Panc1 (cell line): ENCODE measurements at places on chromosomes 16 and 17. TPM values are rescaled to one million over a fixed set of nuclear protein-coding genes. Genes with fewer than 3 reads are reported as not detected.

- no peak for DNase-seq
Measured at GRCh38 chr17:61353615-61354014, 46.0 kb upstream of the TBX2 start.

DNA sequence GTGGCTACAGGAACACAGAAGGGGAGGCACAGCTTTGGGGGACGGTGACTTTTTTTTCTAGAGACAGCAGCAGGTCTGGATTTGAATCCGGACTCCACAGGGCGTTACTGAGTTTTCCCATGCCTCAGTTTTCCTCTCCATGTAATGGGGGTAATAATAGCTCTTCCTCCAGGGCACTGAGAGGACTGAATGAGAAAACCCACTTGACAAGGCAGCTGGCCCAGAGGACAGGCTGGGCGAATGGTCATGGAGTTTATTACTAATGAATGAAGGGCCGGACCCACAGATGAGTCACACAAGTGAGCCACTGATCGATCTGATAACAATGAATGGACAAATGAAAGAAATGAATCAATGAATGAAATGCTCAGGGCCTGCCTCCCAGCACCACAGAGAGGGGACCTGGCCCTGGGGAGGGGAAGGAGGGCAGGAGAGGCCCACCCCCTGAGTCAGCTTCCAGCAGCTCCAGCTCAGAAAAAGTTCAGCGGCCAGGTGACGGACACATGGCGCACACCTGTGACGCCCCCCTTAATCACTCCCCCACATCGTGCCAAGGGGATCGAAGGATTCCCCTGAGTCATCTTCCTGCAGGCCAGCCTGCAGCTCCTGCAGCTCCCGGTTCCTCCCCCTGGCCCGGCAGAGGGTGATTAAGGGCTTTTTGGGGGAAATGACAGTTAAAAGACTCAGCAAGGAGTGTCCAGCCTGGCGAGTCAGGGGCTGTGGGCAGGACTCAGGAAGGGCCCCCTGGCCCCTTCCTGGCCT, 54.3 kb downstream of the SOCS1 start:
- peak; percentile 53 for DNase-seq

DNA sequence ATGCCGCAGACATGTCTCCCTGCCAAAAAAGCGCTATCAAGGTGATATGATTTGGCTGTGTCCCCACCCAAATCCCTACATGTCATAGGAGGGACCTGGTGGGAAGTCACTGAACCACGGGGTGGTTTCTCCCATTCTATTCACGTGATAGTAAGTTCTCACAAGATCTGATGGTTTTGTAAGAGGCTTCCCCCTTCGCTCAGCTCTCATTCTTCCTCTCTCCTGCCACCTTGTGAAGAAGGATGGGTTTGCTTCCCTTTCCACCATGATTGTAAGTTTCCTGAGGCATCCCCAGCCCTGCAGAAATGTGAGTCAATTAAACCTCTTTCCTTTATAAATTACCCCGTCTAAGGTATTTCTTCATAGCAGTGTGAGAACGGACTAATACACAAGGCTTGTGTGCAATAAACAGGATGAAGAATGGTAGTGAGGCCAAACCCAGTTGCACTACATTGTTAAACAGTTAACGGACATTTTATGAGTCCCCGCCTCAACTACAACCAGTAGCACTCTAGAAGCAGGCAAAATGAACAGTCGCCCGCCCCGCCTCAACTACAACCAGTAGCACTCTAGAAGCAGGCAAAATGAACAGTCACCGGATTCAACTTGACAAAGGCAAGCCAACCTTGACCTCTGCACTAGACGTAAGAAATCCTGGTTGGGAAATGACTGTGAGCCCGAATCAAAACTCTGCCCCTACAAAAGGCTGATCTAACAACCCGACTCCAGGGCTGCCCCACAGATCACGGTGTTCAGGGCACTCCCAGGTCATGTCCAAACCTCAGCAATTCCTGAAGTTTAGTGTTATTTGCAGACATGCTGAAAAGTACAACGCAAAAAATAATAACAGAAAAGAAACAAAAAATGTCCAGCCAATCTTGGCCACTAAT, 26.3 kb downstream of the VPS53 start:
- no peak for DNase-seq

GRCh38 chr16:59108374-59108773, 374.3 kb upstream of the GOT2 start:
- DNase-seq, result no peak

- no peak for DNase-seq
Measured at GRCh38 chr16:10662212-10662611, 32.5 kb downstream of the TEKT5 start.

- no peak for DNase-seq
Measured at GRCh38 chr16:75262800-75263127, 11.3 kb upstream of the BCAR1 start.

DNA sequence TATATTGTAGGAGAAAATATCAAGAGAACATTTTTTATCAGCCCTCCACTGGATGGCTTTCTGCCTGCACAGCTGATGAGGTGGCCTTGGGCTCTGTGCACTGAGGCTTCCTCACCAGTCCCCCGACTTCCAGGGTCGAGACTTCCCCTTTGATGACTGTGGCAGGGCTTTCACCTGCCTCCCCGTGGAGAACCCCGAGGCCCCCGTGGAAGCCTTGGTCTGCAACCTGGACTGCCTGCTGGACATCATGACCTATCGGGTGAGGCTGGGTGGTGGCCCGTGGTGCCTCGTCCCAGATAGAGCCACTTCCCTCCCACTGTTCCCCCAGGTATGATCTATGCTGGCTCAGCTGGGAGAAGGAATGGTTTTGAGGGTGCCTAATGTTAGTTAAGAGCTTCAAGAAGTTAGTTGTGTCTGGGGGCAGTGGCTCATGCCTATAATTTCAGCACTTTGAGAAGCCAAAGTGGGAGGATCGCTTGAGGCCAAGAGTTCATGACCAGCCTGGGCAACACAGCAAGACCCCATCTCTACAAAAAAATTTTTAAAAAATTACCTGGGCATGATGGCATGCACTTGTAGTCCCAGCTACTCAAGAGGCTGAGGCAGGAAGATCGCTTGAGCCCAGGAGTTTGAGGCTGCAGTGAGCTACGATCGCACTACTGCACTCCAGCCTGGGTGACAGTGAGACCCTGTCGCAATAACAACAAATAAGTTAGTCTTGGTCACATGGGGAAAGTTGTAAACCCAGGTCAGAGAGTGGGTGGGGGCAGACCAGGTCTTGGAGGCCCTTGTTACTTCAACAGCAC, 11.8 kb downstream of the FCSK start:
- DNase-seq, result no peak

- DNase-seq, result no peak
Measured at GRCh38 chr17:16456742-16457316, 35.2 kb downstream of the LRRC75A start.

- DNase-seq, result no peak
Measured at GRCh38 chr16:4664538-4665418, 28.6 kb upstream of the NUDT16L1 start.

- no peak for DNase-seq
Measured at GRCh38 chr16:87496447-87496801, 3.6 kb upstream of the ZCCHC14 start.

GRCh38 chr16:2985462-2985861, 5.2 kb upstream of the PKMYT1 start:
- no peak for DNase-seq

DNA sequence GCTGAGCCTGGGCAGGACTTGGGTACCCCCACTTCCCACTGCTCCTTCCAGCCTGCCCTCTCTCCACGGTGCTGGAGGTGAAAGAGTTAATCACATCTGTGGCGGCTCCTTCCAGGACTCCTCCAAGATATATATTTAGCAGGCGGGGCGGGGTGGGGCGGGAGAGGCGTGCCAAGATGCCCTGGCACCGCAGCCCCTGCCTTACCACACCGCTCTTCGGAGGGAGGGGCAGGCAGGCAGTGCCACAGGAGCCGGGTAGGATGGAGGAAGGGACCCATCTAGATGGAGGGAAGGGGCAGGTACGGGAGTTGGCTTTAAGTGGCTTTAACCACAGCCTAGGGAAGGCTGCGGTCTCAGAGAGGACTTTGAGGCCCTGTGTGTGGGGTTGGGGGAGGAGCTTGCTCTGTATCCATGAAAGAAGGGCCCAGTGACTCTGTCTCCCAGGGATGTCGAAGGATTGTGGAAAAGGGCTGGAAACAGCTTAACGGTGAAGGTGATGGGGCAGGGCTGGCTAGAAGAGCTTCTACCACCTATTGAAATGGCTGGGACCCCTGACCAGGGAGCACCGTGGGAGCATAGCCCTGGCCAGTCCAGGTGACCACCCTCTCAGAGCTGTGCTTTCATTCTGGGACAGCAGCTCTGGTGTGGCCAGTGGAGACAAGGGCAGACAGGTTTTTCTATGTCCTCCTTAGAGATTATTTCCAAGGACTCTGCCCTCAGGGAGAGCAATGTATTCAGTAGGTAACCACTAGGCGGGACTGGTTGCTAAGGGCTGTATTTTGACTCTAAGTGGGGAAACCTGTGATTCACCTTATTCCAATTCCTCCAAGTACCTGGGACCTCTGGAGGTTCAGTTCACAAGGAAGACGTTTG, 13.0 kb downstream of the GPR142 start:
- DNase-seq, result no peak

DNA sequence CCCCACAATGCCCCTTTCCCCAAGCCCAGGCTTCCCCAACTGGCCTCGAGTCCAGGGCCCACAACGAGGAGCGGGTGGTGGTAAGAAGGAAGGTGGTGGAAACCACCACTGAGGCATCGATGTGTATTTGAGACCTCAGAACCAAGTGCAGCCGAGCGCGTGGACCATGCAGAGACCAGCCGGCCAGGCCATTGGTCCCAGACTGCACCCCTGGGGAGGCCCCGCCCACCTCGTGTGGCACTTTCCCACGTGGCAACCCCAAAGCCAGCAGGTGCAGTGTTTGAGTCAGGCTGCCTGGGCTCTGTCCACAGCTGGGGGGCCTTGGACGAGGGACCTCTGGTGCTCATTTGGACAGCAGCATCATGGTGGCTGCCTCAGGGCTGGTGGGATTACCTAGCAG, 28.1 kb upstream of the BAHCC1 start:
- no peak for DNase-seq

- DNase-seq, result no peak
Measured at GRCh38 chr17:81665205-81666091, 957 bp downstream of the OXLD1 start.

GRCh38 chr16:48146710-48147109, 9.1 kb downstream of the ABCC12 start:
- DNase-seq, result no peak

- no peak for DNase-seq
Measured at GRCh38 chr16:85820604-85821372, 21.3 kb downstream of the COX4I1 start.

- DNase-seq, result peak; percentile 83
Measured at GRCh38 chr17:81898029-81898866, 3.8 kb upstream of the NPB start.

- DNase-seq, result no peak
Measured at GRCh38 chr17:80858301-80859001, 133.2 kb upstream of the CHMP6 start.

GRCh38 chr17:69908626-69909368, 166.2 kb upstream of the KCNJ16 start:
- no peak for DNase-seq

GRCh38 chr17:68135141-68135887, 99.8 kb downstream of the KPNA2 start:
- no peak for DNase-seq

DNA sequence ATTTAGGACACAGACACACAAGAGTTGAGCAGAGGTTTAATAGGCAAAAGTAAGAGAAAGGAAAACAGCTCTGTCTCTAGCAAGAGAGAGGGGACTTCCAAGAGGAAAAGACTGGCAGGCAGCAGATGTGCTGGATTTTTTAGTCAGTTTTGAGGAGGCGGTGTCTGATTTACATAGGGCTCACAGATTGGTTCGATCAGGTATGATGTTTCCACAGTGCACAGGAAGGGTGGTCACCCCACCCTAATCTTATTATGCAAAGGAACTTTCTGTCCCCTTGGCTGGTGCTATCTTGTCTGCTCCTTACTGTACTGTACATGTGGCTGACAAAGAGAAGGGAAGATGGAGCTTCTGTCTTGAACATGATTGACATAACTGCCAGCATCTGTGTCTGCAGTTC, 25.3 kb downstream of the BFAR start:
- DNase-seq, result no peak

DNA sequence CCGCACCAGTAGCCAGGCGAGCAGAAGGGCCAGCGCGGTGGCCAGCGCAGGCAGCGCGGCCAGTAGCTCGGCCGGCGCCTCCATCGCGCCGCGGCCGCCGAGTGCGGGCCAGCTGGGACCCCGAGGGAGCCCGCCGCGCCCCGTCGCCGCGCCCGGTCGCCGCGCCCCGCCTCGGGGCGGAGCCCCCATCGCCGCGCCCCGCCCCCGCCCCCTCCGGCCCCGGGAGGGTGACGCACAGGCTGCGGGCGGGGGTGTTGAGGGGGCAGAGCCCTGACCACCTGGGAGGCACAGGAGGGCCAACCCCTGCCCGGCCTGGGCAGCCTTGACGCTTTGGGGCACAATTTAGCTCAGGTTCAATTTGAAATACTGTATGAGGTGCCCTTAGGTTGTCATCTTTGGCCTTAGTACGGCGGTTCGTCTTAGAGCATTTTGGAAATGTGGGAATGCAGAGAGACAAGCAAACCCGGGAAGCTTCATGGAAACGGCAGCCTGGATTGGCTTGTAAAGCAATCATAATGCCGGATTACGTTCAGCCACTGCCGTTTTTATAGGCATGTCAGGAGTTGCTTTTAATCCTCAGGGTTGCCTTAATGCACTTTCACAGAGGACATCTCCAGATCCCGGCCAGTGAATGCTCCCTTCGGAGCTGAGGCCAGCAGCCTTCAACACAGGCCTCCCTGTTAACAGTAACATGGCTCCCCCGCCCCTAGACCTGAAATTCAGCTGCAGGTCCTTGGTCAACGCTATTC, at the start of gene MXRA7:
TSS of gene MXRA7 (minus strand) at position 103 of the 749 bp plus-strand sequence. CDS start at position 84, 19 bp downstream.
- no peak for DNase-seq

DNA sequence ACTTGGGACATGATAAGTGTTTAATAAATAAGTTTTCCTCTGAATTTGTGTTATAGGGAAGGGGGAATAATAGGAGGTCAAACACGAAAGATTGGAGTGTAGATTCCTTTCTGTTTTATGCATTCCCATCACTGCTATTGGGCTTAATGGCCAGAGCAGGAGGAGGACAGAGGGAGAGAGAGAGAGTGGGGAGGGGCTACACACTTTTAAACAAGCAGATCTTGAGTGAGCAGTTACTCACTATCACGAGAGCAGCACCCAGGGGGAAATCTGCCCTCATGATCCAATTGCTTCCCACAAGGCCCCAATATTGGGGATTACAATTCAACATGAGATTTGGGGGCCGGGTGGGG, 505.0 kb downstream of the GRIN2A start:
- no peak for DNase-seq

Gene TBC1D3C
- total RNA-seq, result not detected

Gene SPN
- total RNA-seq, result 1.3 TPM

Gene NOB1
- total RNA-seq, result 48.3 TPM

Gene PARD6A
- total RNA-seq, result 10.8 TPM

Gene TPSD1
- total RNA-seq, result 0.26 TPM

Gene PSMD12
- 50.2 TPM for total RNA-seq

Gene FOXC2
- total RNA-seq, result 14.9 TPM

Gene CDT1
- total RNA-seq, result 39.9 TPM

Gene DYNLRB2
- total RNA-seq, result not detected

Gene PTGES3L
- 0.74 TPM for total RNA-seq

Gene KRTAP3-2
- not detected for total RNA-seq

Gene BCL6B
- total RNA-seq, result 0.18 TPM

Gene SEPTIN1
- total RNA-seq, result 1.7 TPM
